Bronchial epithelial cell (primary cell): ENCODE measurements at places on chromosomes 5 and 9.

DNA sequence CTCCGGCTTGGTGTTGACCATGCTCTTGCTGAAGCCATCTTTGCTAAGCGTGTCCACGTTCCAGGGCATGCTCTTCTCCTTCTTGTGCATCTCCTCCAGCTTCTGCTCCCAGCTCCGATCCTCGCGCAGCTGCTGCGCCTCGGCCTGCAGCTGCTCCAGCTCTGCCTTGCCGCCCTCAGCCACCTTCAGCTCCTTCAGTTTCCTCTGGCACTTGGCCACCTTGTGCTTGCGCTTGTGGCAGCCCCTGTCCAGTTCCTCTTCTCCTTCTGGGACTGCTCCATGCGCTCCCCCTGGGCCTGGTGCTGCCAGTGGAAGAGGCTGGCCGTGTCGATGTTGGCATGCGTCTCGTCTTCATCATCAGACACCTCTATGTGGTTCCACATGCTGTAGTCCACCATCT lies 128.3 kb upstream of the CLINT1 start:
- DNase-seq = no peak

- no peak for DNase-seq
These were observed 2.0 kb upstream of the RXFP3 start for GRCh38 chr5:33934176-33934575.

DNA sequence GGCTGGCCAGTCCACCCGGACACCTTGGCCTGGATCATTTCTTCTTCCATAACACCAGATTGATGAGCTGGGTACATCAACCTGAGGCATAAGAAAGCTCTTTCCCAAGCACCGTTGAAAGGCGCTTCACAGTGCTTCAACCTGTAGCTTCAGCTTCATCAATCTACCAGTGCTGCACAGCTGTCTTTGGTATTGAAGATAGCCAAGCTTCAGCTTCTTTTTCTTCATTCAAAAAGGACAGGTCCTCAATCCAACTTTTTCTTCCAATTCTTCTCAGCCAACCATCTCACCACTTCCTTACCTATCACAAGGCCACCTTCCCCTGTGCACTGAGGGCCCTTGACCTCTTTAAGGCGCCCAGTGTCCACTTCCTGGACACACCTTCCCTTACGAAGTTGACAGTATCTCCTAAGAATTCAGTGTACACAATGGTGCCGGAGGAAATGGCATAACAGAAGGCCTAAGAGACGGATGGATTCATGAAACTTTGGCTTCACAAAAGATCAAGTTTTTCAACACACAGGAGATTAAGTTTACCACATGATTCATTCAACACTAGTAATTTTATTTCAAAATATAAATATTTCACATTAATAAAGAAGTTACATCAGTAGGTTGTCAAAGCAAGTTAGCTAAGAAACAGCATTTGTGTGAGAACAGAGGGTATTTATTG lies 1.4 kb upstream of the CTNNAL1 start:
- DNase-seq = no peak

GRCh38 chr5:31153521-31153920 lies 40.0 kb upstream of the CDH6 start:
- DNase-seq = peak; percentile 35
